ENCODE measurements at places on chromosomes 5 and 9. TPM values are rescaled to one million over a fixed set of nuclear protein-coding genes. Genes with fewer than 3 reads are reported as not detected.

GRCh38 chr9:91386765-91387164 lies 25.0 kb upstream of the AUH start:
- DNase-seq, result no peak

DNA sequence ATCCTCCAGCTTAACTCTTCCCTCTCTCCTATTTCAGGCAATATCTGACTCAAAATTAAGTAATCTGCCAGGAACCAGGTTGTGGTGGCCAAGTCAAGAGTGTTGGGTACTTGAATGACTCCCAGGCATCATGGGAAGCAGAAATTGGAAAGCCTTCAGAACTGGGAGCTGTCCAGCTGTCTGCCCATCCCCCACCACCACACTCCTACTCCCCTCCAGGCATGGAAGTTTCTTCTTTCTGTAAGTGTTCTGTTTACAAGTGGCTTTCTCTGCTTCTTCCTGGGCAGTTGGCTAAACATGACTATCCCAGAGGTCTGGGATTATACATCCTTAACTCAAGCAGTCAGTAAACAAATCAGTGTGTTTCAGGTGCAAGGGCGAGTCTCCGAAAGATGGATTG lies 14.6 kb upstream of the PBX3 start:
- DNase-seq, result no peak

GRCh38 chr9:86731511-86732063 lies 215.7 kb downstream of the GAS1 start:
- no peak for DNase-seq

The ST8SIA4 gene
- 1.1 TPM for total RNA-seq

The ANKRD20A1 gene
- 1.0 TPM for total RNA-seq

Measured in lower leg skin (tissue), 4 donors.